ENCODE measurements at places on chromosomes 13 and 19. TPM values are rescaled to one million over a fixed set of nuclear protein-coding genes. Genes with fewer than 3 reads are reported as not detected.

GRCh38 chr19:44055870-44056269, 4.0 kb downstream of the ZNF223 start:
- DNase-seq = no peak

- no peak for DNase-seq
Measured at GRCh38 chr13:85417807-85418206, 381.4 kb downstream of the SLITRK6 start.

DNA sequence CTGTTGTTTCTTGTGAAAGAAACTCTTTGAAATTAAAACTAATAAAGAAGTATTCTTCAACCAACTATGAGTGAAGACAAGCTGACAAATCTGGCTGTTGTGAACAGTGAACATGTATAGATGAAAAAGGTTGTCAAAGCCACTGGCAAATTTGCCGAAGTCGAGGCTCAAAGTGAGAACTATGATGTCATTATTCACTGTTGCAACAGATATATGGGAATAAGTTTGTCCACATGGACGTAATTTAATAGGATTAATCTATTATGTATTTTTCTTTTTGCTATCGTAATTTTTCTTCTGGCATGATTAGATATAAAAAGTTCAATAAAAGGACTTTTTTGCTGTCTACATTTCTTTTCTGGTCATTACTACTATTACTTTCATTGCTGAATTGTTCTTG, 223.2 kb upstream of the ZNF507 start:
- DNase-seq = no peak

GRCh38 chr19:47153266-47153665, 22.6 kb downstream of the SAE1 start:
- no peak for DNase-seq

CGB8 gene
- not detected for total RNA-seq

DNA sequence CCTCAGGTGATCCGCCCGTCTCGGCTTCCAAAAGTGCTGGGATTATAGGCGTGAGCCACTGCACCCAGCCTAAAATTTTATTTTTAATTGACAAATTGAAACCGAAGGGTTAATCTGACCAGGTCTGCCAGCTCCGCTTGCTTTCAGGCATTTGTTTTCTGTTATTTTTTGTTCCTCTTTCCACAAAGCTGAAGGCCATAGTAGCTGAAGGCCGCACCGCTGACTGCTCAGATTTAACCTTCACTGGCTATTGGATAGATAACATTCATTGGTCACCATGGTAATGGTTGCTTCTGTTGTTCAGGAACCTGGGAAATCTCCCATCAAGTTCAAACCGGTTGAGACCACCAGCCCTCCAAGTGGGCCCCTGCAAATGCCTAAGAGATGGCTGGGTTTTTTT, 124.5 kb upstream of the USP29 start:
- no peak for DNase-seq

ACP5 gene
- total RNA-seq = 35.0 TPM

DNA sequence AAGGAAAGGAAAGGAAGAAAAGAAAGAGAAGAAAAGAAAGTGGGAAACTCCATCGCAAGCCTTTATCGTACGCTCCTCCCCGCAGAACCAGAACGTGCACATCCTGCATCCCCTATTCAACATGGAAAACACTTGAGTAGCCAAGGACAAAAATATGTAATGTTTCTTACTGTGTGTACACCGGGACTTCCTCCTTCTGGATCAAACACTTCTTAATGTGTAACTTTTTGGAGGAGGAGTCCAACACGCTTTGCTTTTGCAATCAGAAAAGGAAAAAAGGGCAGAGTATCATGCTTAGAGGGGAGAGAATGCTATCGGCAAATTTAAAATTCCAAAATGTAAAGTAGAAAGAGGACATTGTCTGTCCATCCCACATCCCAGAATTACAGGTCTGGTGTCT, 7.8 kb upstream of the SHFL start:
- no peak for DNase-seq

- no peak for DNase-seq
Measured at GRCh38 chr19:41792513-41793413, 3.6 kb upstream of the CEACAM3 start.

DNA sequence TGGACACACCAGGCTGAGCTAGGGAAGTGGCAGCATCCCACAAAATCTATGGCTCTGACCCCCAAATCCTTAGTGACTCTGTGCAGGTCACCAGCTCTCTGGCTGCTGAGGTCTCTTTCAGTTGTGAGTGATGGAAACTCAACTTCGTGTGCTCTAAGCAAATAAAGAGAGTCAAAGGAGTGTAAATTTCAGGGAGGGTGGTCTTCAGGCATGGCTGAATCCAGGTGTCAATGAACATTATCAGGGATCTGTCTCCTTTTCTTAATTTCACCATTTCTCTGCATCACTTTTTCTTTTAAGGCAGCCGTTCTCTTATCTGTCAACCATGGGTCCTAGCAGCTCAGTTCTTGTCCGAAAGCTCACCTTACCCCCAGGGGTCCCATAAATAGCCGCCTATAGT, 6.2 kb downstream of the CYP4F12 start:
- DNase-seq = no peak

DNA sequence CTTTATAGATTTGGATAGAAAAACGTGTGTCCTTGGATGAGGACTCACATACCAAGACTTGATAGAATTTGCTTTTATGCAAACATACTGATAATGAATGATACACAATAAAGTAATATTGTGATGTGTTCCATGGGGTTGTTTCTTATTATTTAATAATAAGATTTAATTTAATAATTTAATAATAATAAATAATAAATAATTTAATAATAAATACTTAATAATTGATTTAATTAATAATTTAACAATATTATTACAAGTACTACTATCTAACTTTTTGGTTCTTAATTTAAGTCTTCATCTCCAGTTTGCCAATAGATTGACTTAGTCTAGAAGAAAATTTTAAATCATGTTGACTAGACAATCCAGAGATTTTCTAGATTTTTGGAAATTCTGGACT, 909.2 kb upstream of the PCDH20 start:
- DNase-seq = no peak

- no peak for DNase-seq
Measured at GRCh38 chr13:102212729-102213128, 189.1 kb downstream of the FGF14 start.

GRCh38 chr19:6273701-6274601, 5.8 kb downstream of the MLLT1 start:
- peak; percentile 93 for DNase-seq

GRCh38 chr19:50628551-50628950, 11.1 kb downstream of the SYT3 start:
- no peak for DNase-seq

- no peak for DNase-seq
Measured at GRCh38 chr19:39515551-39516191, 732 bp downstream of the SELENOV start.

DNA sequence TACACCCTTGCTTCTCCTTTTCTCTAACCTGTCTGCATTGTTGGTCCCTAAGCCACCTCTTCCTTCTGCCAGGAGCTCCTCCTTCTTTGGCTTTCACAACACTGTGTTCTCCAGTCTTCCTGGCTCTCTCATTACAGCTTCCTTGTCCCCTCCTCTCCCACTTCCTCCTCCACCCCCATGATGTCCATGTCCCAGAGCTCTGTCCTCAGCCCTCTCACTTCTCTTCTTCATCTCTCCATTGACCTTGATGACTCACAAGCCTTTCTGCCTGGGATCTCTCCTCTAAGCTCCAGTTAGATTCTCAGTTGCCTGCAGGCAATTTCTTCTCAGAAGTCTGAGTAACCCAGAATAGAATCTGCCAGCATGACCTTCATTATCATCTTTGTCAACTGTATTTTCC, 100.3 kb upstream of the WASF3 start:
- no peak for DNase-seq

- DNase-seq = peak; percentile 86
Measured at GRCh38 chr13:111484141-111484925, 163.9 kb downstream of the TEX29 start.

DNA sequence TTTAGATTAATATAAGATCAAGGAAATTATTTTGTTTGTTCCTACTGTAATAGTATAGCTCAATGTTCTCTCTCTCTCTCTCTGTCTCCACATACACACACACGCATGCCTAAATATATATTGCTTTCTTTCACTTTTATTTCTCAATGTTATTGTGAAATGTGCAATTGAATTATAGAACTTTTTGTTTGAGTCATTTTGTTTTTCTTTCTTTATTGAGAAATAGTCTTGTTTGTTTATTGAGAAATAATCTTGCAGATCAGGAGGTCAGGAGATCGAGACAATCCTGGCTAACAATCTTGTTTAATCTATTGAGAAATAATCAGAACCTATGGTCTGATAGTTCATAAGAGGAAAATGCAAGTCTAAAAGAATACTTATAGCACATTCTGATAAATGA, 1581.3 kb downstream of the EFNB2 start:
- DNase-seq = no peak

GRCh38 chr13:114044486-114044885, 70.6 kb upstream of the C13orf46 start:
- DNase-seq = no peak

- DNase-seq = peak; percentile 92
Measured at GRCh38 chr13:98482476-98483444, 94.1 kb downstream of the STK24 start.

DNA sequence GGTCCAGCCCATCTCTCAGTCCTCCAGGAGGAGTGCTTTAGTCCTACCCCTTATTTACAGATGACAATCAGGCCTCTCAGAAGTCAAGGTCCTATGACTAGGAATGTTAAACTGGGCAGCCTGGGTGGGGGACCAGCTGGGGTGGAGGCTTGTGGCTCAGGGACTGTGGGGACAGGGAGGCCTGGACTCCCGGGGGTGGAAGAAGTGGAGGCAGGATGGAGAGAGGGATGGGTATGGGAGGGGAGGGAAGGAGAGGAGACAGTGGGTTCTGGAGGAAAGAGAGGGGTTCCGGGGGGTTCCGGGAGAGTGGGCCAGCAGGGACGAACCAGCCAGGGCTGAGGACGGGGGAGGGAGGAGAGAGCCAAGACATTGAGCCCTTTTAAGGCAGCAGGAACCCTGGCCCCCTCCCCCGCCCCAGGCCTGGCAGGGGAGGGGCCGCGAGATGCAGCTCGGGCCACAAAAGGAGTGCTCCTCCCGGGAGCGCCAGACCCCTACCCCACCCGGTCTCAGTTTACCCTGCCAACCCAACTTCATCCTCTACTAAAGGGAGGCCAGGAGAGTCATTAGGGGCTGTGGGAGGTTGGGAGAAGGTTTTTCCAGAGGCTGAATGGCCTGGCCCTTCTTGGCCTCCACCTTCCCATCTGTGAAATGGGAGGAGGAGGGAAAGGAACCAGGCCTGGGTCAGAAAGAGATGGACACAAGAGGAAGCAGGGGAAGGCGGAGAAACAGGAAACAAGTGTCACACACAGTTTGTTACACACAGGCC, 1.7 kb downstream of the DMPK start:
- no peak for DNase-seq

DNA sequence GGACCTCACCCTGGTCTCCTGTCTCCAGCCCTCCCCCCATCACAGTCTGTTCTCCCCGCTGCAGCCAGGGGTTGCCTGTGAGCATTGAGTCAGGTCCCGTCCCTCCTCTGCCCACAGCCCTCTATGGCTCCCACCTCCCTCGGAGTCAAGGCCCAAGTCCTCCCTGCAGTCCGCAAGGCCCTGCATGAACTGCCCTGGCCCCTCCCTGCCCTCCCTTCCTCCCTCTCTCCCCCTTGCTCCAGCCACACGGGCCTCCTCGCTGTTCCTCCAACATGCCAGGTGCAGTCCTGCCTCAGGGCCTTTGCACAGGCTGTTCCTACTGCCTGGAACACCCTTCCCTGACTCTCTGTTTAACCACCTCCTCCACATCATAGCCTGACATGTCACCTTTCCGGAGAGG, 2.8 kb downstream of the TINCR start:
- no peak for DNase-seq
